ENCODE measurements at places on chromosomes 11 and 22.

DNA sequence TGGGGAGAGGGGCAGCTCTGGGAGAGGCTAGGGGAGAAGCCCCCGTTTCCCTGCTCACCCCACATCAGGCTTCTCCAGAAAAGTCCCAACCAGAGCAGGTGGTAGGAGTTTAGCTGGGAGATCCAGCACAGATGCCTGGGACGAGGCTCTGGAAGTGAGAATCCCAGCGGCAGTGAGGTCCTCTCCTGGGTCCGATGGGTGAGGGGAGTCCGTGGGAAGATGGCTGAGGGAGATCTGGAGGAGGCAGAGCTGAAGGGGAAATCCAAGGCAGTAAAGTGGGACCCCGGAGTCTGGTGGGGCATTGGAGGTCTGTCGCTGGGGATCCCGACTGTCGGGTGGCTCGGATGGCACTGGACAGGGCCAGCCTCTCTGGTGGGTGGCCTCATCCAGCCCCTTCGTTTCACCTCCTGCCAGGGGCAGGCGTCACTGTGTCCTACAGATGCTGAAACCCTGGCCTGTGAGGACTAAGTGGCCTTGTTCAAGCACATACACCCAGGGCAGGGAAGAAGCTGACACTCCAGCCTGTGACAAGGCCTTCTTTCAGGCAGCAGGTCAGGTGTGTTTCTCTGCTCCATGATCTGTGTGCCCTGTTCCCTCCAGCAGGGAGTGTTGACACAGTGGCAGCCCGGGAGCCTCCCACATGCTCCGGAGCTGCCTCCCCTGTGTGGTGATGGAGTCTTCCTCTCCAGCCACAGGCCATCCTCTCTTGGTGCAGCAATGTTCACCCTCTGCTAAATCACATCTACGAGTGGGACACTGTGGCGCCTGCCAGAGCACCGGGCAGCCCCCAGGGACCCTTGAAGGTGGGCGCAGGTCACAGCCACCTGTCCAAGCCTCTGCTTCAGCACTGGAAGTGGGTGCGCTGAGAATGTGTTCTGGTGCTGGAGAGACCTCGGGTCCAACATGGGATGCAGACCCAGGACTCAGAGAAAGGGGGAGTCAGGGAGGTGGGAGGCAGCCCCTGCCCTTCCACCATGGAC lies 850.8 kb downstream of the BRD1 start:
- no peak for DNase-seq

DNA sequence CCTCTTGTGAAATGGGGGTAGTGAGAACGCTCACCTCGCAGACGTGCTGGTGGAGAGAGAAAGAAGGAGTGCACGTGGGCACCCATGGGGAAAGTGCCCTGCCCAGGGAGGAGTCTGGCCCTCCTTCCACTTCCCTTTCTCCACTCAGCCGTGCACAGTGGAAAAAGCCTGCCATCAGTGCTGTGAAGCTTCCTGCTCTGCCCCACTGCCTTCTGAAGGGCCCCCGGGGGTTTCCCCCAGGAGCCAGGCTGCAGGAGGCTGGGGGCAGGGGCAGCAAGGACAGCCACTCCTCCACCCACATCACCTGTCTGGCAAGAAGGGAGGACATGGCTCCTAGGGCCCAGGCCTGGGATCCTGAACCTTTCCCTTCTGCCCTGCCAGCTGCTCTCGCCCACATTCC lies 7.6 kb downstream of the TP53I11 start:
- DNase-seq, result no peak

- DNase-seq, result no peak
Measured at GRCh38 chr22:43539572-43540528, 128.0 kb downstream of the MPPED1 start.

DNA sequence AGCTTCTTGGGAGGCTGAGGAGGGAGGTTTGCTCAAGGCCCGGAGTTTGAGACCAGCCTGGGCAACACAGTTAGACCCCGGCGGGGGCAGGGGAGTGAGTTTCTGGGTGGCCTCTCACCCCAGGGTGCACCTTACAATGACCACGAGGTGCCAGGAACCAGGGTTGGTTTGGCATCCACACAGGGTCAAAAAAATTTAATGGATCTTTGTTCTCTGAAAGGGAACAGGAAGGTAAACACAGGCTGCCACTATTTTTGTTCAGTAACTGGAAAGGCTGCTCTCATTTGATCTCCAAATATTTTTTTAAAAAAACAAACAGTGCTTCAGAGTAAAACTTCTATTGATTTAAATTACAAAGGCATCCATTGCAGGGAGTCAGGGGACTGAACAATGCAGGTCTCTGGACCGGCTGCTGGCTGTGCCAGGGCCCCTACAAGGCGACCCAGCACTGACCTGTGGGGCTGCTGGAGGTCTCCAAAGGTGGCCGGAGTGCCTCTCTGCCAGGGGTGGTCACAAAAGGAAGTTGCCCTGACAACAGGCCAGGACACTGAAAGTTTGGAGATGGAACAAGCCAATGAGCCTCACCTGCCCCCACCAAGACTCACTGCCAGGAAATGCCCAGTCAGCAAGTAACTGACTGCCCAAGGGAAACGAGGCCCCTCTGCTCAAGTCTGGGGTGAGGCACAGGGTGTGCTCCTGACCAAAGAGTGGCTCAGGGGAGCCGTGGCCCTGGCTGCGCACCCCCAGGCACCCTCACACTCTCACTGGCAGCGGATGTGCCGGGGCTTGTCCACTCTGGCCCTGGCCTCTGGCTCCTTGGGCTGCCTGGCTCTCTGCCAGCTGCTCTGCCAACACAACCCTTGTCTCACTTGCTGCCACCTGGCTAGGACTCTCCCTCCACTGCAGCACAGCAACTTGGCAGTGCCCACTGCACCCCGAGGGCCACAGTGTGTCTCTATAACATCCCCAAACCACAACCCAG lies 51.8 kb downstream of the ARFGAP3 start:
- no peak for DNase-seq

DNA sequence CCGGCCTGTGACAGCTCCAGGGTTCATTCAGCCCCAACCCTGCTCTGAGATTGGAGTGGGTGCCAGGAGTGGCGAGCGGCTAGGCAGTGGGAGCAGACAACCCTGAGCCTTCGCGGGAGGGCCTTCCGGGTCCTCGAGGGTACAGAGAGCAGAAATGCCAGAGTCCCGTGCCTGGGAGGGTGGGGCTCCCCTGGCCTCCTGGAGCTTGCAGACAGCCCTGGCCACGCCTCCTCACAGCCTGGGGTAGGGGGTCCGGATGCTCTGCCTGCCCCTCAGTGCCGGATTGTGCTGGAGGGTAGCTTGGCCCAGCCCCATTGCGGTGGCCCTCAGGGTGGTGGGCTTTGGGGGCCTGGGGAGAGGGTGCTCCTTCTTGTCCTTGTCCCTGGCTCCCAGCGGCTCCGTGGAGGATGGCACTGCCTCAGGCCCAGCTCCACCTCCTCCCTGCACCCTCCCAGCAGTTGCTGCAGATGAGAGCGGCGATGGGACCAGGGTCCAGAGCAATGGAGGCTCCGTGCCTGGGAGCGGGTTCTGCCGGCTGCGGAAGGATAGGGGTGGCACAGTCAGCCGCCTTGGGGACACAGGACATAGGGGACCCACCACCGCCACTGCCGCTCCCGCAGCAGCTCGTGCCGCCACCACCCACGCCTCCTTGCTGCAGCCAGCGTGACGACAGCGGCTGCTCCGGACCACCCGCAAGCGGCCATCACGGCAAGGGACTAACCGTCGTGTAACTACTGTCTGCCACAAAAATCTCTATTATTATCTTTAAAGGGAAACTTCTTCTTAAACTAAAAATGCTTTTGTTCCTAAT lies 34.9 kb upstream of the OR10G7 start:
- DNase-seq, result no peak

All from stimulated activated CD4-positive, alpha-beta T cell treated with anti-CD3 and anti-CD28 coated beads, Interleukin-15, amount 100 ng/mL, for 1 hour (primary cell).